Kidney (tissue), 22 donors: ENCODE measurements at places on chromosomes 12 and 14. TPM values are rescaled to one million over a fixed set of nuclear protein-coding genes. Genes with fewer than 3 reads are reported as not detected.

- no peak for DNase-seq
Observed at GRCh38 chr12:117622087-117622486, 260.7 kb upstream of the NOS1 start.

DNA sequence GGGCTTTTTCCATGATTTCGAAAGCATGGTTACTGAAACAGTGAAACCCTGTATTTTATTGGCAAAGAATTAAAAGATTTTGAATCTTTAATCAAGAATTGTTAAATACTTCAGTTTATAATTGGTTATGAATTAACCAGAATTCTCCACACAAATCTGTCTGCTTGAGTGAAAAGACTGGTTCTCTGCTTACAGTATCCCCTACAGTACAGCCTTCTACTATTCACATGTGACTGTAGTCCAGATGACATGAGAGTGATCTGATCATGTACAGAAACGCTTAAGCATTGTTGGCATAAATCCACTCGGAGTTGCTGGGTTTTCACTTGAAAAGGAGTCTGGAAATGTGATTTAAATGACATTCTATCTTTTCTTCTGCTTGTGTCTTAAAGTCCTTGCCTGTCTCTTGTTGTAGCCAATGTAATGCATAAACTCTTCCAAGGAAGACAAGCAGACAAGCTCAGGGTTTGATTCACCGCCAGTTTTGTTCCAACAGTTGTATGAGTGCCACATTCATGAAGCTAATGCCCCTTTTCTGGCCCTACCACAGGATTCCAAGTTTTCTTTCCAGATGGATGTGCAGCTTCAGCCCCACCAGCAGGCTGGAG, 222.0 kb upstream of the LRIG3 start:
- no peak for DNase-seq

GRCh38 chr14:57066887-57067513, 201.7 kb downstream of the EXOC5 start:
- DNase-seq, result no peak

DNA sequence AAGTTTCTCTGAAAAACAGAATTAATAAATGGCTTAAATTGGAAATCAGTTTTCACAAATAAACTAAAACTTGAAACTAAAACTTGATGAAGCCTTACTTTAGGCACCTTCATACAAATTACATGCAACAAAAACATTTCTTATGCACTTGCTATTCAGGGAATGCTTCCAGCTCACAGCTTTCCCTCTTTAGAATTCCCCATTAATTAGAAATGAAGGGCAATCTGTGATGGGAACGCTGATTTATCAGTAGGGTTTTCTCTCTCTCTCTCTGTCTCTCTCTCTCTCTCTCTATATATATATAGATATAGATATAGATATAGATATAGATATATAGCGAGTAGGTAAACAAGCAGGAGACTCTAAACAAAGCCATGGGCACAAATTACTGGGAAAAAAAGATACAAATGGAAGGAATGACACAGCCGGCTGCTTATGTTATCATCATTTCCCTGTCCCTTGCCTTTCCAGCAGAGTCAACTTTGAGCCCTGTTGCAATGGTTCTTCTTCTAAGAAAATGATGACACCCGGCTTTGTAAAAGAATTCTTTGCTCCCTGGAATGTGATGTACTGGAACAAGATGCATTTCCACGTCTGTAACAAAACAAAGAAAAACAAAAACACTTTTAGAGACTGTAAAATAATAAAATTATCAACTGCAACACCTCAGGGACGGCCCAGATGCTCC, 1121.6 kb upstream of the TMEM132C start:
- no peak for DNase-seq

- DNase-seq, result no peak
Observed at GRCh38 chr12:126663304-126664094, 1598.3 kb downstream of the AACS start.

- DNase-seq, result no peak
Observed at GRCh38 chr14:30882431-30882830, 8.1 kb downstream of the COCH start.

DNA sequence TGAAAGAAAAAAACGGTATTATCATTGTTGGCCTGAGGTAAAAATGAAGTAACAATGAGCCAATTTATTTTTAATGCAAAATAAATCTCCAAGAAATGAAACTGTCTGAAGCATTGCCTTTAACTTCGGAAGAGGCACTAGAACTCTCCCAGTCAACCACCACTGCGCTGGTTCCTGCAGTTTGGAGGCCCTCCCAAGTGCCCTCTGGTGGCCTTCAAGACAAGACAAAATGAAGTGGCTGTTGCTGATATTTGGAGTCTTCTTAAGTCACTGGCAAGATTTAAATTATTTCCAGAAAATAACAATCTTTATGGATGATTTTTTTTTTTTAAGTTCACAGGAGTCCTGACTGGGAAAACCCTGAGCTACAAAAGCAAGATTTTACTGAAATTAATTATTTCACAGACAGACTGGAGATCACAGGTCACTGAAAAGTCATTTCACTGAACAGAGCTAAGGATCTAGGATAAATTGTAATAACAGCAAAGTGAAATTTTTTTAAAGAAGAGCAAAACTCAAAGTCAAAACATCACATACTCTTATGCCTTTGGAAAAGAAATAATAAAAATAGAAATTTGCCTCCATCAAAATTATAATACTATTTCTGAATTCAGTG, 58.2 kb downstream of the DICER1 start:
- no peak for DNase-seq

DNA sequence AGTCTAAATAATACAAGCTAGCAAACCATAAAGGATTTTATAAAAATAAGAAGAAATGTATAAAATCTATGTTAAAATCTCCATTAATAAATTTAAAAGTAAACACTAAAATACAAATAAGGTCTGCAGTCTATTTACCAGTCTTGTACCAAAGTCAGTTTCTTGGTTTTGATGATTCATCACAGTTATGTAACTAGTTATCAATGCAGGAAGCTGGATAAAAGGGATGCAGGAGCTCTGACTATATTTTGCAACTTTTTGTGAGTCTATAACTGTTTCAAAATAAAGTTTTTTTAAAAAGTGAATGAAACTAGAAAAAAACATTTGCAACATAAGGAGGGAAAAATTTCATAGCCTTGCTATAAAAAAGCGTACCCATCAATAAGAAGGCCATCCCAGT, 151.5 kb downstream of the DERA start:
- no peak for DNase-seq

PLA2G1B gene
- total RNA-seq, result not detected

TNS2 gene
- total RNA-seq, result 179 TPM

PAH gene
- 8.7 TPM for total RNA-seq

TRAF3 gene
- total RNA-seq, result 35.4 TPM

KRT8 gene
- 546 TPM for total RNA-seq

IL31 gene
- not detected for total RNA-seq

CYP46A1 gene
- 0.82 TPM for total RNA-seq

IQSEC3 gene
- total RNA-seq, result 1.4 TPM

IL26 gene
- total RNA-seq, result not detected

PAX9 gene
- total RNA-seq, result 0.19 TPM

TSHR gene
- 0.98 TPM for total RNA-seq

ACOT6 gene
- not detected for total RNA-seq
